ENCODE measurements at places on chromosomes 3 and 15.

GRCh38 chr3:5238545-5238944 lies 51.0 kb downstream of the EDEM1 start:
- no peak for DNase-seq

GRCh38 chr3:28791713-28792255 lies 443.2 kb upstream of the AZI2 start:
- DNase-seq: no peak

GRCh38 chr15:65599677-65600076 lies 11.3 kb downstream of the INTS14 start:
- no peak for DNase-seq

GRCh38 chr3:152745646-152746045 lies 89.3 kb upstream of the P2RY1 start:
- no peak for DNase-seq

- DNase-seq: no peak
Observed at GRCh38 chr15:78313383-78313782, 14.0 kb upstream of the SKIC8 start.

DNA sequence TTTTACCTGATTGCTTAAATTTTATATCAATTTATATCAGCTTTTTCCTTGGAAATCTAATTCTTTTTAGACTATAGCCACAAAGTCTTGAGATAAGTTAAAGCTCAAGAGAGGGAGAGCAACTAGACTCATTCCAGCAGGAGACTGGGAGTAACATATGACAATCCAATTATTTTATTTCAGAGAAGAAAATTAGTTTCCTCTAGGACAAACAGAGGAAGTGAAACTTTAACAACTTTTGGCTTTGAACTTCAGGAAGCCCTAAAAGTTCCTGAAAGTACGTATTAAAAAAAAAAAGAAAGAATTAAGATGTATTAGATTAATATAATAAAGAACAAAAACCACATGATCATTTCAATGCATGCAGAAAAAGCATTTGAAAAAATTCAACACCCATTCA lies 13.9 kb upstream of the UBE2E2 start:
- DNase-seq: no peak

- DNase-seq: no peak
Observed at GRCh38 chr15:71013446-71013845, 101.8 kb upstream of the THSD4 start.

DNA sequence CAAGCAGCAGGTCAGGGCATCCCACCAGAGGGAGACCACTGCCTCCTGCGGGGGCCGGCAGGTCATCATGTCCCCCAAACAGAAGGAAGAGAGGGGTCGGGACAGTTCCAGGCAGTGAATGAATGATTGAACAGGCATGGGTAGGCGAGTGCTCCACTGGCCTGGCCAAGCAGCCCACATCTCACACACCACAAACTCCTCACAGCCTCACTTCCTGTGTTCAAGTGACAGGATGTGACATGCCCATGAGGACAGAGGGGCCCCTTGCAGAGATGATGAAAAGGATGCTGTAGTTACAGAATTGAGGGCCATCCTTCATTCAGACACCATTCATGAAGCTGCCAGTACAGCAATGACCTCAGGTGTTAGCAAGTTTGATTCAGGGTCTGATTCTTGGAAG lies 3.7 kb downstream of the IQSEC1 start:
- no peak for DNase-seq

DNA sequence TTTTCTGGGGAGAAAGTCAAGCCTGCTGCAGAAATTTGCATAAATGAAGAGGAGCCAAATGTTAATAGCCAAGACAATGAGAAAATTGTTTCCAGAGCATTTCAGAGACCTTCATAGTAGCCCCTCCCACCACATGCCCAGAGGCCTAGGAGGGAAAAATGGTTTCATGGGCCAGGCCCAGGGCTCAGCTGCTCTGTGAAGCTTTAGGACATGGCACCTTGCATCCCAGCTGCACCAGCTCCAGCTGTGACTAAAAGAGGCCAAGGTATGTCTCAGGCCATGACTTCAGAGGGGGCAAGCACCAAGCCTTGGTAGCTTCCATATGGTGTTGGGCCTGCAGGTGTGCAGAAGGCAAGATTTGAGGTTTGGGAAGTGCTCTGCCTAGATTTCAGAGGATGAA lies 258.8 kb upstream of the SATB1 start:
- no peak for DNase-seq

DNA sequence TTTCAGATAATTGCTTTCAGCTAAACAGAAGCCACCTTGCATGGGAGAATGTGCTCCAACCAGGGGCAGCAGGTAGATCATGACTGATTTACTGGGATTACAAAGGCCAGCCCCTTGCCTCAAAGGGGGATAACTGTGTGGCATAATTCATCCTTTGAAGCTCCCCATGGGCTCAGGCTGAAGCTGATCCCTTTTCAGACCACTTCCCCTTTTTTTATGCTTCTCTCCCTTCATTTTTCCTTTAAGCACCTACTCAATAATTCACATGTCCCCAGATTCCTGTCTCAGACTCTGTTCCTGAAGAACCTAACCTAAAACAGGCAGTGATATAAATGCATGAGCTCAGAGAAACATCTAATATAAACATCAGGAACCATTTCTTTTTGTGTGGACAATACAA lies 8.2 kb upstream of the MYRIP start:
- no peak for DNase-seq

DNA sequence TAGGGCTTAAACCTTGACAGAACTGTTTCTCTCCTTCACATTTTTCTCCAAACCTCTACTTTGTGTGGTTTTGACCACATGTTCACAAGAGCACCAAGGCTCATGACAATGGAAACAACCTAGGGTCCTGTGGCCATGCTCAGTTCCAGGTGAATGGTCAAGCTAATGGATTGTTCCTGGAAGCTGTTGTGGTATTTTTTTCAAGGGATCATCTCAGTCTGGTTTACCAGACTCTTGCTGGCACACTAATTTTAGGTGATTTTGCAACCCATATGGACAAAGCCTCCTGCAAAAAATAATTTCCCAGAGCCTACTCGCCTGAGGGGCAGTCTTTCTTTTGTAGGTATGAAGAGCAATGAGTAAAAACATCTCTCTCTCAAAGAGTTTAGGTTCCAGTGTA lies 67.2 kb downstream of the LSAMP start:
- no peak for DNase-seq

DNA sequence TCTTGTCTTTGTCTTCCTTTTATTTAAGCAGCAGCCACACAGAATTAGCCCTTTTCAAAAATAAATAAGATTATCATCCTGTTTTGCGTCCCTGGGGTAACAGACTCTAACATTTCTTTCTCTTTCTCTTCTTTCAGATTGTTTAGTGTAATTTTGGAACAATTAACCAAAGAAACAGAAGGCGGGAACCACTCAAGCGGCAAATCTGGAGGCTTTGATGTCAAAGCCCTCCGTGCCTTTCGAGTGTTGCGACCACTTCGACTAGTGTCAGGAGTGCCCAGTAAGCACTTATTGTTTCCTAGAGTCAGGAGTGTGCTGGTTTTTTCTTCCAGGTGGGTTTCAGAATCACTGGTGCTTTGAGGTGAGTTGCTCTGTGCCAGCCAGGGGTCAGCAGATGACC lies 165.6 kb downstream of the CACNA1D start:
- DNase-seq: no peak

GRCh38 chr3:101262393-101263240 lies 57.8 kb downstream of the IMPG2 start:
- no peak for DNase-seq

All from GM18507 (cell line).